ENCODE measurements at places on chromosomes 7 and 10.

- DNase-seq: no peak
Observed at GRCh38 chr7:124072603-124073309, 39.9 kb upstream of the TMEM229A start.

- DNase-seq: no peak
Observed at GRCh38 chr7:114823290-114823689, 98.6 kb upstream of the MDFIC start.

DNA sequence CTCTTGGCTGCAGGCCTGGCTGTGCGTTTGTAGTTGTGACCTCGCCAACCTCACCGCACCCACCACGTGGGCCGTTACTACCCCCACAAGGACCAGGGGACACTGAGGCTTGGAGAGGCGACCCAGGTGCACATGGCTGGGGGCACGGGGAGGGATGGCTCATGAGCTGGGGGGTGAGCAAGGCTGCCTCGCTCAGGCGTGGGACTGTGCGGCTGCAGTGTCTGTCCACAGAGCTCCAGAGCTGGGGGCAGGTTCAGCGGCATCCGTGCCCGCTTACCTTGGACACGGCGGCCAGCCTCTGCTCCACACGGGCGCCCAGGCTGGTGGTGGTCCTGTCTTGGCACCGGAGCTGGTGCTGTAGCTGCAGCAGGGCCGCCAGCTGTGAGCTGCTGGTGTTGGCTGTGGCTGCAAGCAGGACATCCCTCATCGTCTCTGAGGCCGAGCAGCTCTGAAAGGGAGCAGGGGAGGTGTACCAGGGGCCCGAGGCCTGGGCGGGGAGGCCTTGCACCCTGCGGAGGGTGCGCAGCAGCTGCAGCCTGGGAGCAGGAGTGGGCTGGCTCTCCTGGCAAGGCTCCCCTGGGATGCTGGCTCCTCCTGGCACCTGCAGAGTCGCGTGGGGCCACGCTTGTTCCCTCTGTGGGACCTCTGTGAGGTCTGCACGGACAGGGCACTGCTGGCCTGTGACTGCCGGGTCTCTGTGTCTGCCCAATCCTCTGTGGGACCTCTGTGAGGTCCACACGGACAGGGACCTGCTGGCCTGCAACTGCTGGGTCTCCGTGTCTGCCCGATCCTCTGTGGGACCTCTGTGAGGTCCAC lies 60.0 kb upstream of the NKX6-2 start:
- DNase-seq: no peak

- DNase-seq: peak; percentile 48
Observed at GRCh38 chr7:112405286-112405685, 45.0 kb upstream of the IFRD1 start.

DNA sequence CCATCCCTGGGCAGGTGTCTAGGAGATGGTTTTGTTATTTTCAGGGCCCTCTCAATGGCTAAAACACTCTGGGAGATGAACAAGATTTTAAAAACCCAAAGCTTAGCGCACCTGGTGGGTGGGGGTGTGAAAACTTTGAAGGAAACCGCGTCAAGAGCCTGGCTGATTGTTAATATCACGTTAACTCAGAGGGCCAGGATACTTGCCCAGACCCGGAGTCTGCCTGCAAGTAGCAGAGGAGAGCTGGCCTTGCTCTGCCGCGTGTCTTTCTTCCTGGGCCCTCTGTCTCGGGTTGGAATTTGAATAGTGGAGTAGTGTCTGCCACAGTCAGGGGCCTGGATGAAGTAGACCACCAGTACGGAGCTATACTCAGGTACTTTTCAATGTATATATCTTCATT lies 1.1 kb downstream of the MGMT start:
- no peak for DNase-seq

DNA sequence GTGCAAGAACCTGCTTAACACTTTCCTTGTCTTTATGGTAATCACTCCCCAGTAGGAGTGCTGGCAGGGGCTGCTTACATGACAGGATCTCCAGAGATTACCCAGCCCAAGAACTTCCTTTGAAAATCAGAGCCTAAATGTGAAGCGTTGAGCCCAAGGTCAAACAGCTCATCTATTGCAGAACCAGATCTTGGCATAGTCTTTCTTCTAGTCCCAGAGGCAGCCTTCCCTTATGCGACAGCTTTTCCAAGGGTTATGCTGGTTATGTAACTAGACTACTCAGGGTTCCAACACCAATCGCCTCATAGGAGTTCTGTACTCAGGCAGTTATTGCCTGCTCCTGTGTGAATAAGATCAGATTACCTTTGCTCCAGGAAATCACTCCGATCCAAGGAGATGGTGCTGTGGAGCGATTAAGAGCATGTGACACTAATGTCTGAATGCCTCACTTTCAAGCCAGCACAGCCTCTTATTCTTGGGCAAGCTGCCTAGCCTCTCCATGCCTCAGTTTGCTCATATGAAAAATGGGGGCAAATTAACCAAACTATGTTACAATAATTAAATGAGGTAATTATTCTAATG lies 8.4 kb upstream of the LGI1 start:
- DNase-seq: no peak

Data from bone marrow (tissue), 2 donors.